H54 (cell line): ENCODE measurements at places on chromosomes 1 and 21.

GRCh38 chr1:35707601-35708440, 10.9 kb downstream of the C1orf216 start:
- no peak for DNase-seq

GRCh38 chr1:101697072-101697471, 299.7 kb downstream of the OLFM3 start:
- no peak for DNase-seq

DNA sequence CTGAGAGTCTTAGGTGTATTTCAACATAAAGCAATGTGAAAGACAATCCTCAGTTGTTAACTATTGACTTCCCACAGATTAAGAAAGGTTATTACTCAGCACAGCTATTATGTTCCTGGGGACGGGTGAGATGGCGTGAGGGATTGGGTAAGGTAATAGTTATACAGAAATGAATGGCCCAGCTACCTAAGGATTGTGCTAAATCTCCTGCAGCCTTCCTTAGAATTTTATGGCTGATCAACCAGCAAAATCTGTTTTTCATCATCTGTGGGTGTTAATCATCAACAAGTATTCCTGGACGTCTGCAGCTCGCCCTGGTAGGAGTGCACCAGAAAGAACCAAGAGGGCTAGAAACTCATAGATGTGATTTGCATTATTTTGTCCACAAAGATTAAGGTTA, 146.0 kb upstream of the IVNS1ABP start:
- no peak for DNase-seq

- DNase-seq = no peak
These were observed 1.2 kb upstream of the IARS2 start for GRCh38 chr1:220092694-220093093.

DNA sequence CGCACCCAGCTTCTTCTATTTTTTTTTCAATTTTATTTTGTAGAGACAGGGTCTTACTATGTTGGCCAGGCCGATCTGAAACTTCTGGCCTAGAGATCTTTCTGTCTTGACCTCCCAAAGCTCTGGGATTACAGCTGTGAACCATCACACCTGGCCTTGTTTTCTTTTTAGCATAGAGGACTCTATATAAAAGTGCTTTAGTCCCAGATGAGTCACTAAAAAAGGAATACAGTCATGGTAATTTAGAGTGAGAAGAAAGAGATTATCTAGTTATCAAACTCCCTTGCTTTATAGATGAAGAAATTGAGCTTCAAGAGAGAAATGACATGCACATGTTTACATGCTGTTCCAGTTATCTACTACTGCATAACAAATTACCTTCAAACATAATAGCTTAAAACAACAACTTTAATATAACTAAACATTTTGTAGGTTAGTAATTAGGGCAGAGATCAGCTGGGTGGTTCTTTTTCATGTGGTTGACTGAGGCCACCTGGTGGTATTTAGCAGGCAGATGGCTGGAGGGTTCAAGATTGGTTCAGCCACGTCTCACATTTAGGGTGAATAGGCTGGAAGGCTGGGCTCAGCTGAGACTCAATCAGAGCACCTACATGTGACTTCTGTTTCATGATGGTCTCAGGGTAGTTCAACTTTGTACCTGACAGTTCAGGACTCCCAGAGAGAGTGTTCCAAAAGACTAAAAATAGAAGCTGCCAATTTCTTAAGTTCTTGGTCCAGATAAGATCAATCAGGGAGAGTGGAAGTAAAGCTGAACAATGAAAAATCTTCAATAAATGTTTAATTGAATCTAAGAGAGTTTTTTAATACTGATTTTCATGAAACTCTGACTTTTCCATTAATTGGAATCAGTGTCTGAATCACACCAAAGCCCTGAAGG, 16.9 kb upstream of the MTF2 start:
- DNase-seq = no peak

- DNase-seq = peak; percentile 88
These were observed 29.3 kb downstream of the AK2 start for GRCh38 chr1:33007190-33008050.

GRCh38 chr1:63829349-63830327, 55.8 kb downstream of the ROR1 start:
- no peak for DNase-seq

- DNase-seq = no peak
These were observed 7.3 kb downstream of the NPR1 start for GRCh38 chr1:153685544-153686340.

DNA sequence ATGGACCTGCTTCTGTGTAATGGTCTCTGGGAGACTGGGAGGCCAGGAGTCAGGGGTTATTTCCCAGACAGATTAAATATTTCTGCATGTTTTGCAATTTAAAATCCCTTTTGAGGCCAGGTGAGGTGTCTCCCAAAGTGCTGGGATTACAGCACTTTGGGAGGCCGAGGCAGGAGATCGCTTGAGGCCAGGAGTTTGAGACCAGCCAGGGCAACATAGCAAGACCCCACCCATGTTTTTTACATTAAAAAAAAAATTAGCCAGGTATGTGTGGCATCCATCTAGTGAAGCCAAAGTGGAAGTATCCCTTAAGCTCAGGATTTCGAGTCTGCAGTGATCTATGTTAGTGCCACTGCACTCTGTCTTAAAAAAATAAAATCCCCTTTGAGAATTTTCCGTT, 34.1 kb downstream of the ECHDC2 start:
- DNase-seq = no peak

- DNase-seq = no peak
These were observed 99.9 kb downstream of the WDR4 start for GRCh38 chr21:42779431-42779861.

DNA sequence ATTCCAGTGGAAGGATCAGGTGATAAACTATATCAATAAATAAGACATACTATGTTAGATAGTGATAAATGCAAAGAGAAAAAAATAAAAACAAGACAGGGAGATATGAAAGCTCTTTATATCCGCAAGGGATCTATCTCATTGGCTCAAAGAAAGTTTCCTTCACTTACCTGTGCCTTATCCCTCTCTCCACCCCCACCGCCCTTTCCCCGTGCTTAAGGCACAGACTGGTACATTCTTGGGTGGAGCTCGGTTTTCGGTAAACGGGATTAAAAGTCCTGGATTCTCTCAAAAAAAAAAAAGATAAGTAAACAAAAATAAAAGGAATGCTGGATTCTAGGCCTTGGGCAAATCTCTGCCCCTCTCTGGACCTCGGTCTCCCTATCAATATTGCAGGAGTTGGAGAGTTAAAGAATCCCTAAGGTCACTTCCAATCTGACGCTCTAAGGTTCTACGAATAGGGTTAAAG, 593 bp upstream of the DNAJC16 start:
- DNase-seq = no peak

DNA sequence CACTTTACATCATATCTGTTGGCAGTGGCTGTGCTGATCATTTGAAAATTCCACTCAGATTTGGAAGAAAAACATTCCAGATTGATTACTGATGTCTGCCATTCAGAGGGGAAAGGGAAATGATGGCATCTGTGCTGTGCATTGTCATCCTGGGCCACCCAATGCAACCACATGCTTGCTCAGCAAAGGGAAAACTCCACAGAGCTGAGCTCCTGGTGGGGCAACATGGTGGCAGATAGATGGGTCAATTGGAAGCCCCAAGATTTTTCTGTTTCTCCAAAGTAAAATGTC, 11.8 kb downstream of the OXCT2 start:
- DNase-seq = no peak

DNA sequence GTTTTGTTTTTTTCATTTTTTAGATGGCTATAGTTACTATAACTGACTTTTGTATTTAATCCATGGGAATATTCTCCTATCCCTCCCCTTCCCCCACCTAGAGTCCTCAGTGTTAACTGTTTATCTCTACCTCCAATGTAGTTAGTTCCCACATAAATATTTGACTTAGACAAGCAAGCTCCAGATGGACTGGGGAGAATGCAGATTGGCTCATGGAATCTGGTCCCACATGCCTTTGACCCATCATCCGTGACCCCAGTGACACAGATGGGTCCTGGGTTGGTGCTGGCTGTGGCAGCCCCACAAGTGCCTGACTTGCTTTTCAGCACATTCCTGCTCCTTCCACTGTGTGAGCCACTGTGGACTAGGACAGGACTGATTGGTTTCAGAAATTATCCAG, 41.8 kb downstream of the ATP2B4 start:
- DNase-seq = no peak

- DNase-seq = no peak
These were observed 72.2 kb upstream of the CD34 start for GRCh38 chr1:207983044-207983635.

GRCh38 chr1:221336126-221336525, 405.8 kb downstream of the DUSP10 start:
- peak; percentile 4 for DNase-seq

- no peak for DNase-seq
These were observed 23.0 kb upstream of the PRSS38 start for GRCh38 chr1:227792216-227793078.

DNA sequence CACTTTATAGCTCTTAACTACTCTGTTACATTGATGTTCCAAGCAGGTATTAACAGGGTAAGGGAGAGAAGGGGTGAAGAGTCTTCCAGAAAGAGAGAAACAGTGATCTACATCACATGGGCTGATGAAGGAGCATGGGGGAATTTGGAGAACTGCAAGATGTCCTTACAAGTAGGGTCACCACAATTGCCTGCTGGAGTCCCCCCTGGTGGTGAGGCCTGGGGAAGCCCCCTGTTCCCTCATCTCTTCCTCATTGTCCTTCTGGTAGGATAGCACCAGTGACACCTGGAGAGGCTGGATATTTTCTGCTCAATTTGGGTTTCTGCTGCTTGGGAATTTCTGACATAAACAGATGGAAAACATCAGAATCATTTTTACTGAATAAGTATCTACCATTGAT, 126.6 kb downstream of the RUNX1 start:
- DNase-seq = no peak

- DNase-seq = no peak
These were observed 305.3 kb downstream of the PTPRU start for GRCh38 chr1:29541631-29542030.

DNA sequence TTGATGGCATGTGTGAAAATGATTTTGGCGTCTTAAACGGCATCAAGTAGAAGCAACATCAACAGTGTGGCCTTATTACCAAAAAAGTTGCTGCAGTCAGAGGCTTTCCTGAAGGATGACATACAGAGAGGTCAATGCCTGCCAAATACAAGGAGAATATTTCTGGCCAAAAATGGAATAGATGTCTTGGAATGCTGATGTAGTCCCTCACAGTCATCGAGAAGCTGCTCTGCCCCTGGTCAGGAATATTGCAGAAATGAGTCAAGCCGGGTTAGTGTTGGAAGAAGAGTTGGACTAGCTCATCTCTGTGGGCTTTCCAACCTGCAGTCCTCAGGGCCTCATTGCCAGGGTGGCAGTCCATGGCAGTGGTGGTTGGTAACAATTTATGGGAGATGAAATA, 42.1 kb downstream of the NOS1AP start:
- no peak for DNase-seq

DNA sequence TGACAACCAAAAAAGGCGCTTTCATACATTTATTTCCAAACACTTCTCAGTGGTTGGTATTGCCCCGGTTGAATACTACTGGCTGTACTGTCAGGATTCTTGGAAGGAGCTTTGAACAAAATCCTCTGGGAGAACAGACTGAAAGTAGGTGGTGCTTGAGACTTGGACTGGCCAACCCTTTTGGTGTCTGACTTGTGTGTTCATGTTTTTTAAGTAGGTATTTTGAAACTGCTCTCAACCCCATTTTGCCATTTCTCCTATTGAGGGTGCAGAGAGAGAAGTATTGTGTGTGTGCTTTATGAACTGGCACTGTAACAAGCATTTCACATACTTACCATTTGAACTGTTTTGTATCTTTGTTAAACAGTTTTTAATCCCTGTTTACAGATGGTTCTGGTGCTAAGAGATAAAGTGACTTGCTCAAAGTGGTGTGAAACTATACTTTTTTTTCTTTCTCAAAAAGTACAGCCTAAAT, 21.2 kb downstream of the ARID1A start:
- DNase-seq = no peak

DNA sequence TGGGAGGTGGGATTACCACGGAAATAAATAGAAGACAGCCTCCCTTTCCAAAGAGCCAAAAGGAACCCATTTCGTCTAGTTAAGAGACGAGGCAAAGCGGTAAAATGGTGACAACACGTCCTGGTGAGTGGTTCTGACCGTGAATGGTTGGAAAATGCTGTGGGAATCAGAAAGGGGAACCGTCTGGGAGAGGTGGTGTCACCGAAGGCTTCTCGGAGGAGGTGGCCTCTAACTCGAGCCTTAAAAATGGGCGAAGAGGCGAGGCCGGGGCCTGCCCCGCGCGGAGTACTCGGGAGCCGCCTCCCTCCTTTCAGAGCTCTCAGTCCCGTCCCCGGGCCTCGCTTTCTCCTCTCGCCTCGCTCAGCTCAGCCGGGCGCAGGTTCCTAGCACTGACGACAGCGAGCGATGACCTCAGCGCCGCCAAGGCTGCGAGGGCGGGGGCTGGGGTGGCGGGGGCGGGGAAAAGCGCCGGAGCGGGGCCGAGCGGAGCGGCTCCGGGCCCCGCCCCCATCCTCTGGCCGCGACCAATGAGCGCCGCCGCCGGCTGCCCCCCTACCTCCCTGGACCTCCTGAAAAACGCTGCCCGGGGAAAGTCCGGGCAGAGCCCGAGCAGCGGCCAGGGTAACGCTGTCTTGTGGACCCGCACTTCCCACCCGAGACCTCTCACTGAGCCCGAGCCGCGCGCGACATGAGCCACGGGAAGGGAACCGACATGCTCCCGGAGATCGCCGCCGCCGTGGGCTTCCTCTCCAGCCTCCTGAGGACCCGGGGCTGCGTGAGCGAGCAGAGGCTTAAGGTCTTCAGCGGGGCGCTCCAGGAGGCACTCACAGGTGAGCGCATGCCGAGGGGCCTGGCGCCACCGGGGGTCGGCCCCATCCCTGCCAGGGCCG, at the start of gene BTG2:
TSS of gene BTG2 (plus strand) at position 601 of the 890 bp plus-strand sequence. CDS start at position 689, 88 bp downstream.
- peak; percentile 91 for DNase-seq

DNA sequence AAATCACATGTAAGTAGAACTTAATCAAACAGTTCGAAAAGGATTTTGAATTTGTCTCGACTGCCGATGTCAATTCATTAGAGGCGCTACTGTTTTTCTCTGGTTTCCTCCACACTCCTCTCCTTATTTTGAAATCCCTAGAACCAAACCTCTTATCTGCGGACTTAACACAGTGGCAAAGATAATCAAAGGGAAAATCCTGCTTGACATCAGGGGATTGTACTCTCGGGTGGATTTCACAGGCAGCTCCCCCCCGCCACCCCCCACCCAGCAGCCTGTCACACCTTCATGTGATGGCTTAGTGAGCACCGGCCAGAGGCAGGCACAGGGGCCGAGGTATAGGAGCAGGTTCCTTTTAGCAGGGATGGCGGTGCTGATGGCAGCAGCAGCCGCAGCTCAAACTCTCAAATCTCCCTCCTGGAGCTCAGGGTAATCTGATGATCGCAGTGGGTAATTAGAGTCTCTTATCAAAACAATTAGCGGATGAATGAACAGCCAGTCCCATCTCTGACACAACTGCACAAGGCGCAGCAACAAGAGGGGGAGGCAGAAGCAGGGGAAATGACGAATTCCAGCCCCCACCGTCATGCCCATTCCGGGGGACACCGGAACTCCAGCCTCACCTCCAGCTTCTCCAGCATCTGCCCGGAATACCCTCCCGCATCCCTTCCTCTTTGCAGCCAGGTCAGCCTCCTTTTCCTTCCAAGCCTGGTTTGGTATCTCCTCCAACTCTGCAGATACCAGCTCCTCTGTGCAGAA, 80.3 kb downstream of the SSBP3 start:
- no peak for DNase-seq

- no peak for DNase-seq
These were observed 1.7 kb downstream of the HSPG2 start for GRCh38 chr1:21935393-21935804.
